Lung microvascular endothelial cell (primary cell): ENCODE measurements at places on chromosomes 5 and 9. TPM values are rescaled to one million over a fixed set of nuclear protein-coding genes. Genes with fewer than 3 reads are reported as not detected.

DNA sequence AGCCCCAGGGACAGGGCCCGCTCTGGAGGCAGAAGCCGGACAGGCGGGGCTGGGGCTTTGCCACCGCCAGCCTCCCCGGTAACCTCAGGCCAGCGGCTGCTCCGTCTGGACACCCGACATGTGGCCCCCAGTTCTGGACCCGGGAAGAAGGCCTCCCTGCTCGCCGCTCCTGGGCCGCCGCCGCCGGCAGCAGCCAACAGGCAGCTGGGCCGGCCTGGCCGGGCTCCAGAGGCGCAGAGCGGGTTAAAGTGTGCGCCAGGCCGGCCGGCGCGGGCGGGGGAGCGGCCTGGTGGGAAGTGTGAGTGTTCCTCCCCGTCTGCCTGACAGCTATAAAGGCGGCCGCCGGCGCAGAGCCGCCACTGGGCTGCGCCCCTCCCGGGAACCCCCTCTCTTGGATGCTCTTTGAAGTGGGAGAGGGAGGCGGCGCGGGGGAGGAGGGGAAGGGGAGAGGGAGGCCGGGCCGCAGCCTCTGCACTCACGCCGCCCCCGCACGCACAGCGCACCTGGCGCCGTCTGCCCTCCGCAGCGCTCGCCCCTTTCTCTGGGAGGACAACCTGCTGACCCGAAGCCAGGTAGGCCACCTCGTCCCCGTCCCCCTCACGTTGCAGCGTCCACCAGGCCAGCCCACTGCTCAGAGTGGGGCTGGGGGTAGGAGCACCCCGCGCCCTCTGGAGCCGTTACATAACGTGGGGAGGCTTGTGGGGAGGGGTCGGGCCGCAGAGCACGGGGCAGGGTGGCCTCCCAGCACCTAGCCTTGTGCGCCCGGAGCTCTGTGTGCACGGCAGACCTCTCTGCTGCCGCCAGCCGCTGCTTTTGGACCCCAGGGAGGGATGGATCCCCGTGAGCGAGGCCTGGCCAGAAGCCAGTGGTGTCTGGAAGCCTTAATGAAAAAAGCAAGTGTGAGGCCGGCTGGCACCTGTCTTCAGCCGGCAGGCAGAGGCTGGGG, at the start of gene ADAMTSL2:
ADAMTSL2 (plus strand) TSS at position 359 of the 946 bp plus-strand sequence. CDS start 2,009 bp downstream, outside the sequence.
- DNase-seq = peak; percentile 24

The WDR70 gene
- 21.4 and 25.0 TPM in 2 replicates for total RNA-seq

DNA sequence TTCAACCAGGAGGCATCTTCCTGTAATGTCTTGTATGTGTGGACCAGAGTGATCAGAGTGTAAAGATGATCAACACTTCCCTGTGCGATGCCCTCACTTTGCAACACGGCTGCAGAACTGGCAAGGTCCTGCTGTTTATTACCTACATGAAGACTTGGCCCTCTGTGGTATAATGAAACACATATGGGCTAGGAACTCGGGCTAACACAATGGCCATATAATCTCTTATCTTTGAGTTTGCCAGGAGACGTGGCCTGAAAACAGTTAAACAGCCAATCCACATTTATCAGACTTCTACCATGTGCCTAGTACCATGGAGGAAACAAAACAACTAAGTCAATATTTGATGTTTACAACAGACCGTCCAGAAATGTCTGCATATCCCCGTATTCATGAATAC, 145.5 kb downstream of the ZNF462 start:
- DNase-seq = no peak

- no peak for DNase-seq
Observed at GRCh38 chr5:53453898-53454718, 26.3 kb upstream of the FST start.

DNA sequence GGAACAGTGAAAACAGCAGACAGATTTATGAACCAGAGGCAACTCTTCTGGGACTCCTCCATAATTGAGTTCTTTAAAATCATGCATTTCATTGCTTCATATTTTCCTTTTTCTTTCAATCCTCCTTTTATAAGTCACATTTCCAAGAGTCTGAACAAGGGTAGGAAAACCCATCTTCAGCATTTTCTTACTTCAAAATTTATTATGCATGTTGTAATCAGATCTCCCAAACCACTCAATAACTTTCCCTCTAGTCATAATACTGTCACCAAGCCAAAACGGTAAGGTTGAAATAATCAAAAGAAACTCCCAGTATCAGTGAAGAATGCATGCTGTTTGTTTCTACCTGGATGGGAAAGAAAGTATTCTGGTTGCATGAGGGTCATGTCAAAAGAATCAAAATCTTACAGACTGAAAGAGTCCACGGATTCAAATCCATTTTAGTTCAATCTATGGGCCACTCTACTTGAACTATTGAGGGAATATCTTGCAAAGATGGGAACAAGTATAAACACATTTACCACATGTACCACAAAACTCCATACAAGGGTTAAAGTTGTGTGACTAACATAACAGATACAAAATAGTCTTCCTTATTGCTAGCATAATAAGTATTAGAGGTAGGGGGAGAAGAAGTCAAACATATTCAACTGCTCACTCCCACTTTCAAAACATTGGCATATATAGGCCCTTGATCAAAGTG, 797.3 kb downstream of the MAT2B start:
- no peak for DNase-seq

The IL9 gene
- not detected in 2 replicates for total RNA-seq

DNA sequence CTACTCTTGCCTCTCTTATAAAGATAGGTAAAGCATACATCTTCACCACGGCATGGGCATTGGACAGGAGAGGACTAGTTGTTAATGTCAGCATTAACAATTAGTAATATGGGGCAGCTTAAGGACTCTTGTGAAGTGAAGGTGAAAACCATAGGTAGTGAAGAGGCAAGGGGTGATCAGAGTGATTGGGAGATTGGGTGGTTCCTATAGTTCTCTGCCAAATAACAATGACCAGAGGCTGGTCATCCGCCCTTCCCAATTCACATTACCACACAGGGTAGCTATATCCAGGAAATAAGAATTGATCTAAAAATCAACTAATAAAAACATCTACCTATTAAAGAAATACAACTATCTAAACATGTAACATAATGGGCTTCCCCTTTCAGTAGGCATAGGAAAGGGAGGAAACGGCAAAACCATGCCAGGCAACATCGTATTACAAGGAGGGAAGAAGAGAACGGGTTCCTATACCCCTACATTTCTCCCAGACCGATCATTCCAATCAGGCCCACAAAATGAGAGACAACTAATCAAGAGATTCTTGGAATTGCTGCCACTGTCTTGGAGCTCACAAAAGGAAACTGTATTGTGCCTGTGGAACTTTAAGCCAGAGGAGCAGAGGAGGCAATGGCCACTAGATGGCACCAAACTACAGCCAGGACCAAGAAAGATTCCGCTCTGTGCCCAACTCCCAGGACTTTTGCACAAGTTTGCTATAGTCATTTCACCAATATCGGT, 121.6 kb downstream of the FBXL17 start:
- DNase-seq = peak; percentile 89

GRCh38 chr9:35919212-35920008, 10.1 kb downstream of the SPAAR start:
- no peak for DNase-seq

- DNase-seq = no peak
Observed at GRCh38 chr5:81192373-81192750, 40.8 kb upstream of the CKMT2 start.

DNA sequence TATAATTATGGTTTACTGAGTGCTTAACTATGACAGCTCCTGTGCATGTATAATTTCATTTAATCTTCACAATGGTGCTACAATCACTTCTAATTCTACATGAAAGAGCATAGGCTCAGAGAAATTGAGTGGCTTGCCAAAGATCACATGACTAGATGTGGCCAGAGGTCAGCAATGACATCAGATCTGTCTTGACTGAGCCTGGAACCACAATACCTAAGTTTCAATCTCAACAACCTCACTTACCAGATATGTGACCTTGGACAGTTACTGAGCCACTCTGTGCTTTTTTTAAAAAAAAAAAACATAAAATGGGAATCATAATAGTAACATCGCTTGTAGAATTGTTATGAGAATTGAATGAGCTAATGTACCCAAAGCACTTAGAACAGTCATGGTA, 130.7 kb downstream of the TRIM32 start:
- no peak for DNase-seq
